ENCODE measurements at places on chromosomes 16 and 17.

GRCh38 chr17:67421869-67422273 is 44.8 kb downstream of the PITPNC1 start:
- DNase-seq = peak; percentile 51

DNA sequence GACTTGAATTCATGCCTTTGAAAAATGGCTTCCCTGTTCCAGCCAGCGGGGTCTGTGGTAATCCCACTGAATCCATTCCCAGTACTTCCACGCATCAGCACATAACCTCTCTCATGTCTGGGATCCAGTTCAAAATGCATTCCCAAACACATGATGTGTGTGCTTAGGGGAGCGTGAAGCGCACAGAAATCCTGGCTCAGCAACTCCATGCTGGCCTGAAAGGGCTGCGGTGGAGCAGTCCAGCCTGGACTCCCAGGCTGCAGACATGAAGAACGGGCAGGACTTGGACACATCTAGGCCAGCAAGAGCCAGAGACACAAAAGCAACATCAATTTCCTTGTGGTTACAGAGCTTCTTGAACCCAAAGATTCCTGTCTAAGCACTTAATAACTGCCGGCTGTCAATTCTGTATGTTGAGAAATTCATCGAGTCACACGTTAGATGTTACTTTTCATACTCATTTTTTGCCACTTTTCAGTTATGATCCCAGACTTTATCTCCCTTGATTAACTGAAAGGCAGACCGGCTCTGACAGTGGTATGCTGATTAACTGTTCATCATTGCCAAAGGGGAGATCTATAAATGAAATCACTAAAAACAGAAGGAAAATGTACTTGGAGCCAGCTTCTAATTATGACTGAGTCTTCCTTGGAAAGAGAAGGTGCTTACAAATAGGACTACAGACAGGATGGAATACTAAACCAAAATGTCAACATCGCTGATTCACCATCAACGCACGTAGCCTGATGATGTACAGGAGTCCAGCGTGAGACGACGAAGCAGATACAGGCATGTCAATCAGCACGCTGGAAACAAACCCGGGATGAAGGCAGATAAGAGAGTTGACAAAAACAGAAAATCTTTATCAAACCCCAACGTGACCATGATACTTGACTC is 23.0 kb downstream of the NSMCE1 start:
- DNase-seq = no peak

- no peak for DNase-seq
These were observed 9.7 kb upstream of the HEXD start for GRCh38 chr17:82408288-82408937.

DNA sequence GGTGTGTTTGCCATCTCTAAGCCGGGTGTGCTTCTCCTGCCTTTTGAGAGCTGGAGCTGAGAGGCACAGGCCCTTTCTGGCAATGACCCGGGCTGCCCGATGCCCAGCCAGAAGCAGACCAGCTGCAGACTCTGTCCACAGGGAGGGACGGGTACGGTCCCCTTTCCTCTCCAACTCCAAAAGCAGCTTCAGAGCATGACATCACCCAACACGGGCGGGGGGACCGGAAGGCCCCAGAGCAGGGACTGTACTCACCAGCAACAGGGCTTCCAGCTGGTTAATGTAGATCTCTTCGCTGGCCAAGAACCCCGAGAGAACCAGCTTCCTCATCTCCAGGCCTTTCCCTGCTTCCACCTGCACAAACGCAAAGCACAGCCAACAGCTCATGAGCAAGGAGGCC is 79.4 kb downstream of the ABR start:
- DNase-seq = no peak

GRCh38 chr16:47885489-47885888 is 270.3 kb downstream of the ABCC12 start:
- DNase-seq = no peak

DNA sequence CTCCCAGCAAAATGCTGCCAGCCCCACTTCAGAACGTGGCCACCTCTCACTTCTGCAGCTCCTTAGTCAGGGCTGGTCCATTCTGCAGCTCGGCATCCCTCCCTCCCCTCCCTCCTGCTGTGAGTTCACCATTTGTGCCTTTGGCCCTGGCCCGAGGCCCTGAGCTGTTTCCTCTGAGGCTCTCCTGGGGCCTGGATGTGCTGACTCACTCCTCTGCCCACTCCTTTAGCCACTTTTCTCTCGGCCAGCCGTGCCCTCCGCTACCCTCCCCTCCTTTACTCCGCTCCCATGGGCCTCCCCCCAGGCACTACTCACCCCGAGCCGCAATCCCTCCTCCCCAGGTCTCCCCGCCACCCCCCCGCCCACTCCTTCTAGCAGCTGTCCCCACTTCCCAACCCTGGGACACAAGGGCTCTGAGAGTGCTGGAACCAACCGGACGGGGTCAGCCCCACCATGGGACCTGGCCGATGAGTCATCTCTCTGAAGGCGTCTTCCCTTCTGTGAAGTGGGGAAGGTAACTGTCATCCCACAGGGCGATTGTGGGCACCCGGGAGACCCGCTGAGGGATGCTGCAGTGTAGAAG is 11.5 kb downstream of the KCNG4 start:
- DNase-seq = no peak

- DNase-seq = no peak
These were observed 97.6 kb upstream of the CBX4 start for GRCh38 chr17:79936641-79937381.

DNA sequence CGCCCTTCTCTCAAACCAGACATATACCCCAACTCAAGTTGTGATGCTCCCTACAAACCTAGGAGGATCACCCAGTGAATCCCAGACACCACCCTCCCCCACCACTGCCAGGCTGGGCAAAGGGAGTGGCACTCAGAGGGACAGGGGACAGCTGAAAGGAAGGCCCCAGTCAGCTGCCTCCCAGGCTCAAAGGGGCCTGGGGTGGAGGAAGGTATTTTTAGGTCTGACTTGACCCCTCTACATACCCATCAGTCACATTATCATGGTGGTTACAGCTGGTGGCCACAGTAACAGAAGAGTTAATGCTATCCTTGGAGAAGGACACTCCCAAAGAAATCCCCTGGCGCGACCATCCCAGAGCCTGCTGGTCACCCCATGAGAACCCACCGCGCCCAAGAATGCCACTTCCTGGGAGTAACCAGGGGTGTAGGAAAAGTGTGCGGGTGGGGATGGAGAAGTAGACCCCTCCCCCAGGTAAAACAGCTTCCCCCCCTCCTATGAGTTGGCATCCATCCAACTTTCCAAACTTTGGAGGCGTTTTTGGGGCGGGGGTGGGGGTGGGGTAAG is 1.1 kb downstream of the CACNB1 start:
- DNase-seq = no peak

- DNase-seq = no peak
These were observed 284.4 kb upstream of the FOXF1 start for GRCh38 chr16:86225905-86226371.
